ENCODE measurements at places on chromosomes 3 and 15. TPM values are rescaled to one million over a fixed set of nuclear protein-coding genes. Genes with fewer than 3 reads are reported as not detected.

DNA sequence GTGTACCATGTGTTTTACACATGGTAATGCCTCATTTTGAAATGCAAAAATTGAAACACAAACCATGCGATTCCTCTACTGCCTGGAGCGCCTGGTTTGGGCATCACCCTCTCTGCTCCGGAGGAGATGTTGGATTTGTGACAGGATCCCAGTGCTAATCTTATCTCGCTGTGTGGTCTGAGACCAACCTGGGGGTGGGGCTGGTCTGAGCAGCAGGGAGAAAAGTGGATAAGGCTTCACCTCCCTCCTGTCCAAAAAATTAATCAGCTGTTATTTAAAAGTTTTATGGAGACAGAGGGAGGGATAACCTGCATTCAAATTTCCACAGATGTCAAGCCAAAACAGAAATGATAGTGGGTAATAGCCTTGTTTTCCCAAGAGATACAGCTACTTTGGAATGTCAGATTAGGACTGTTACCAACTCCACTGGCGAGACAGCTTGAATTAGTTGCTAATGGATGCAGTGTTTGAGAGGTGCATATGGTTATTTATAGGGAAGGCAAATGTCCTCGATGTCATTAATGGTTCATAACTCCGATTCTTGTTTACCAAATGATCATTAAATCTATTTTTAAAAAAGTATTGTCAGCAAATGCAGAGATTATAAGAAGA is 54.0 kb upstream of the SKOR1 start:
- no peak for DNase-seq

DNA sequence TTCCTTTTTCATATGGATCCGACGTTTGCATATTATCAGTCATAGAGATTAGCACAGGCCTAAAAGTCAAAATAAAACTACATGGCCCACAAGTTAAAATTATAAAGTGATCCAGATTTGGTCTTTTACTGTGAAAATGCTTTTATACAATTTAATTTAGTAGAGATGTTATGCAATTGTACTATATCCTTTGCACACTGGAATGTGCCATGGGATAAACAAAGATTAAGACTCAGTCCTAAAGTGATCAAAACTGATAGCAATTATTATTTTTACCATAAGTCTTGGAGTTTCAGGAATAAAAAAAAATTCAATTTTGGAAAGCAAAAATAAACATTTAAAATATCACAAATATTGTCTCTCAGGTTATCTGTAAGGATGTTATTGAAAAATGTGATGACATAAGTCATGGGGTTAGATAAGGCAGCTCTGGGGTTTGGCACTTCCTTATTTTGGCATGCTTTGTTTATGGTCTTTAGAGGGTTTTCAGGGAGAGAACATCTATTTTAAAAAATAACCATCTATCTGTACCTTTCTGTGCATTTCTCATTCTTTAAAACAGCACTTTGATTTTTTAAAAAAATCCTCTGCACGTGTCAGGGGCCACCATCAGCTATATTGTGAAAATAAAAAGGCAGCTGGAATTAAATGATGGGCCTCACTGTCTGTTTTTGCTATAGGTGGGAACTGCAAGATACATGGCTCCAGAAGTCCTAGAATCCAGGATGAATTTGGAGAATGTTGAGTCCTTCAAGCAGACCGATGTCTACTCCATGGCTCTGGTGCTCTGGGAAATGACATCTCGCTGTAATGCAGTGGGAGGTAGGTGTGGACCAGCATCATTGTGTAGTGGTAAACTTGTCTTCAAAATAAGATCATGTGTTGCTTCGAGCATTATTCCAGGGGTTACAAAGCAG is 67.3 kb downstream of the TGFBR2 start:
- DNase-seq = no peak

- DNase-seq = no peak
Observed at GRCh38 chr3:78957456-78957855, 810.3 kb downstream of the ROBO1 start.

DNA sequence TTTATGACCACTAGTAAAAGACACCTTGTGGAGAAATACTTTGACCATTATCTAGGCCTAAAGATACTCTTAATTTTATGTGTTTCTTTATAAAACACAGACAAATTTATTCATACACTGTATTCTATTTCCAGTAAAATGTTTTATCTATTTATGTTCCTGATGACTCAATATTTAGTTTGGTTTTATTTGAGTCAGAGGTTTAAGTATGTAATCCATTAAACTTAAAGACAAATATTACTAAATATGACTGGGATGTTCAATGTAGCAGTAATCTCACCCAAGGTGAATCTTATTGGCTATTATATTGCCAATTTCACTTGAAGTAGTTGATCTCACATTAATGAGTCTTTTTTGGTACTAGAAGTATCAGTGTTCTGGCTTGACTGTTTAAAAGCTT is 799.7 kb downstream of the CADM2 start:
- DNase-seq = no peak

DNA sequence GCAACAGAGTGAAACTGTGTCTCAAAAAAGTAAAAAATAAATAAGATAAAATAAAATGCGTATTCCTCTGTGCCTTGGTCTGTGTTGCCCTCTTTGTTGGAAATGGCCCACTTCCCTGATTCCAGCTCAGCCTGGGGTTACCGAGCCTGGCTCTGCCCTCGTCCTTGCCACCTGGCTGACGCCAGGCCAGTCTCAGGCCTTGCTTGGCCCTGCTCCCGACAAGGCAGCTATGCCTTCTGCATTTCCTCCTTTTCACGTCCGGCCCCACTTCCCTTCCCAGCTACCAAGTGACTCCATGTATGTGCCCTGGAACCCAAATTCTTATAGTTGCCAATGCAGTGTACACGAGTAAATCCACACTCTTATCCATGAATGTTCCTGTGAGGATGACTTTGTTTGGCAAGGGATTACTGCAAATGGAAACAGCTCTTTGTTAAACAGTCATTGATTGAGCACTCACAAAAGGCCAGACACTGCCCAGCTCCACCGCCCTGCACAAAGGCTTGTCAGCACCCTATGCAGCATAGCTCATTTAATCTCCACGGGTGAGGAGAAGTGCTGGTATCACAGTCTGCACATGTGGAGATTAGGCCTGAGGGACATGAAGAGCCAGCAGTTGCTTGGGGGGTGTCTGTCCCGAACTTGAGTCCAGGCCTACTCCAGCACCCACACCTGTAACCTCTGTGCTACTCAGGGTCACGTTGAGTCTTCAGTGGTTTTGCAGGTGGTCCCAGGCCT is 25.1 kb downstream of the SPSB4 start:
- DNase-seq = no peak

DNA sequence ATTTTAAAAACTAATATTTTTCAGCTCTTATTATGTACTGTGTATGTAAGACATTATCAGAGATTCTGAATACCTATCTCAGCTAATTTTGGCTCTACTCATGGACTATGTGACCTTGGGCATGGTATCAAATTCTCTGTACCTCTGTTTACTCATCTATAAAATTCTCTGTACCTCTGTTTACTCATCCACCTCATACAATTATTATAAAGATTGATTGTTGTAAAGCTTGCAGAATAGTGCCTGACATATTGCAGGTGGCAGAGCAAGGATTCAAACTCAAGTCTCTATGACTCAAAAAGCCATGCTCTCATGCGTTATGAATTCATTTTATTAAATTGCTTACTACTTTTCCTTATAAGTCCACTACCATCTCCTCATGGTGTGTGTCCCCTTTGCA is 151.9 kb upstream of the ARL6 start:
- no peak for DNase-seq

DNA sequence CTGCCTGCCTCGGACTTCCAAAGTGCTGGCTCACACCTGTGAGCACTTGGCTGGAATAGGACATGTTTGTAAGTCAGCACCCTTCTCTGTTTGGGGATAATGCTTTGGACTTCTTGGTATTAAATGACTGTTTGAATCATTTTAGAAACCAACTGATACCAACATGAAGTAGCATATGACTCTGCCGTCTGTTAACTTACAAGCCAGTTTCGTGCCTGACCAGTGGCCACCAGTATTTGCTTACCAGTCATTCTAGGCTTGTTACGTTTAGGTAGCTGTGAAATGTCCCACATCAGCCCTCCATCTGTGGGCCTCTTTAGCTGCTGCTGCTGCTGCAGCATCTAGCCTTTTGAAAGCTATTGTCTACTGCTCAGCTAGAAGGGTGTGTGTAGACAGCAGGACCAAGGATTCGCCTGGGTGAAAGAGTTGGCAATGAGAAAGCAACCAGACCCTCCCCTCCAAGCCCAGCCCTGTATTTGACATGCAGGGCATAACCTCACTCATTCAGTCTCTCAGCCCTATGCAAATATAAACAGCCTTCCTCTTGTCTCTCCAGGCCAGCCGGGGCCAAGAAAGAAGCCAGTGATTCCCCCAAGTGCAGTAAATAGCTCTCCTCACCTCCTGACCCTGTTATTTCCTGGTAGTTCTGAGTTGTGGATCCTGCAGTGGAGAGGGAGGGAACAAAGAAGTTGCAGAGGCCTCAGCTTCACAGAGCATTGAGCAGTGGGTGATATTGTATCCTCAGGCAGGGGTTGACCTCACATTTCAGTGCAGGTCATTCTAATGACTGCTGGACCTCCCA is 51.0 kb downstream of the NKIRAS1 start:
- no peak for DNase-seq

DNA sequence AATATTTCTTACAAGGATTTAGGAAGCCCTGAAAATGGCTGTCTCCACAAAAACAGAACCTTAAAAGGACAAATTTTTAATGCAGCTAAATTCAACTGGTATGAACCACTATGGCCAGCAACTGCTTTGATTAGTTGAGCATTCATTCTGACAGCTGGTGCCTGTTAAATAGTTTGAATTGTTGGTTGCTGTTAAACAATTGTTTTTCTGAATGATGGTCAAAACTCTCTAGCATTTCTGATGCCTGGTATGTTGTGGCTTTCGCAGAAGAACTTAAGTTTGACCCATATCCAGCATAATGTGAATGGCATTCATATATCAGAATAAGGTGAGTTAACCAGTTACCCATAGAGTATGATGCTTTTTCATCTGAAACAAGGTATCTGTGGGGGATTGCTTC is 138.4 kb downstream of the MEIS2 start:
- no peak for DNase-seq

GRCh38 chr3:79543218-79543982 is 224.4 kb downstream of the ROBO1 start:
- DNase-seq = no peak

DNA sequence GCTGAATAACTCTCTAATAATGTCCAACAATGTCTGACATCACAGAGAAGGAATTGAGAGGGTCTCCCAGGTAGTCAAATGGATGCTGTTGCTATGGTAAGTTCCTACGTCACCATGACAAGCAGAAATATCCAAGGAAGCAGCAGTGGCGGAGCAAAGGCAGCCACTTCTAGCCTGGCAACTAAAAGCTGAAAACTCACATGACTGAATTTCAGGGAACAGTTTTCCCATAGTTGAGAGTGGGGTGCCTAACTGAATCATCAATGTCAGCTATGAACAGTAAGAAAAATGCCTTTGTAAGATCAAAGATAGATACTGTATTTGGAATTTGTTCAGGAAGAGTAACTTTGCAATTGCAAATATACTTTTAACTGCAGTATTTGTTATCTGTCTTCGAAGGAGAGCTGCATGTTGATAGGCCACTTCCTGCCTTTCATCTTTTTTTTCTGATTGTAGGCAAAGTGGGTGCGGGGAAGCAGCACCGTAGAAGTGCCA is 161.7 kb downstream of the BBX start:
- no peak for DNase-seq

DNA sequence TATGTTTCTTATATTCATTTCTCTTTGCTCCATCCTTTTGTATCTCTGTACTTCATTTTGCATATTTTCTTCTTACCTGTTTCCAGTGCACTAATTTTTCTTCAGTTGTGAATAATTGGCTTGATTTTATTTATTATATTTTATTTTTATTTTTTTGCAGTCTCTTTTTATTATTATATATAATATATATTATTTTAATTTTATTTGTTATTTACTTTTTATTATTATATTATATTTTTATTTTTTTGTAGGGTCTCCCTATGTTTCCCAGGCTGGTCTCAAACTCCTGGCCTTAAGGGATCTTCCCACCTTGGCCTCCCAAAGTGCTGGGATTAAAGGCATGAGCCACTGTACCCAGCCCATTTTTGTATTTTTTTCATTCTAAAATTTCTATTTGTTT is 213.1 kb upstream of the TSC22D2 start:
- no peak for DNase-seq

The STXBP5L gene
- total RNA-seq = 0.33 TPM

The LIPC gene
- 0.15 TPM for total RNA-seq

The RPL15 gene
- total RNA-seq = 3,544 TPM
